ENCODE measurements at places on chromosomes 4 and X.

GRCh38 chr4:100962698-100963097, 384.6 kb downstream of the PPP3CA start:
- DNase-seq, result no peak

DNA sequence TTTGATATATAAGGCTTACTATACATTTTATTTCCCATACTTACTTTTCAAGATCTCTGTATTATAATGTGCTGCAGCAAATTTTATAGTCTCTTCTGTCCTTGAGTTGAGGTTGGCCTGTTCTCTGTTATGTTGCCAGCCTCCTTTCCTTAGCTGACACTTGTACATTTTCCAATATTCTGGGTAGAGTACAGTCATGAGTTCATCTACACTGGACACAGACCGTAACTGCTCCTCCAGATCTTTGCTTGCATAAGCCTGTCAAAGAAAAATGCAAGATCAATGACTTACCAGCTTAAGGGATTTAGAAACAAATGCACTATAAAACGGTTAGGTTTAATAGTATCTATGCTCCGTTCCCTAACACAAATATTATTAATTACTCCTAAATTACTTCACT, 63.2 kb downstream of the VEGFC start:
- DNase-seq, result no peak

DNA sequence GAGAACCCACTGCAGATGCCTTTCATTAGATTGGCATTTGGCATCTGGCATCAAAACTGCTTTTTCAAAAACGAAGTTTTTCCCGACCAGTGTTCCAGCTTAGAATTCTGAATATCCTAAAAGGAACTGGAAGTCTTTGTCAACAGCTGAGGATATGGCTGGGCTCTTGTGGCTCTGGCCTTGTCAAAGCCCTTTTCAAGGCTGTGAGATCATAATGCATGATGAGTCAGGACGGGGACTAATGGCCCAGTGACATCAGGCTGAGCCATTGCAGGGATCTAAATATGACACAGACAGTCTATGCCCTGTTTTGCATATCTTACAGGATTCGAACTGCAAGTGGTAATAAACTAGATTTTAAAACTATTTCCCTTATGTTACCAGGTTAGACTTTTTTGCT, 306.4 kb downstream of the PTTG2 start:
- DNase-seq, result no peak

- no peak for DNase-seq
Measured at GRCh38 chr4:20901851-20902250, 201.6 kb downstream of the PACRGL start.

All from LNCaP clone FGC (cell line).